ENCODE measurements at places on chromosomes 6 and 20. TPM values are rescaled to one million over a fixed set of nuclear protein-coding genes. Genes with fewer than 3 reads are reported as not detected.
A peak's percentile ranks its signal among the peaks of the same experiment; 100 is the strongest.

DNA sequence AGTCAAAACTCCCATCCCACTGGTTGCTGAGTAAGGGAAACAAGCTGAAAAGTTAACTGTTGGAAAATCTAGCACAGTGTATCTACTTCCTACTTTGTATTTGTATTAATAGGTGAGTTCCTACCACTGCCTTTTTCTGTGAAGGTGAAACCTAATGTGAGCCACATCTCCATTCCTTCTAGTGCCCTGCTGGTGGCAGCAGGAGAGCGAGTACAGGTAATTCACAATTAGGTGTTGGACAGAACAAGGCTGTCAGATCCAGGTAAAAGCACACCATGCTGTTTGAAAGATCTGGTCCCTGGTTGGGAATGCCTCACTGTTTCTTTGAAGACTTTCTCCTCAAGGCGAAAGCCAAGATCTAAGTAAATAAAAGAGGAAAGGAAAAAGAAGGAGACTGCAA lies 528.4 kb downstream of the PKHD1 start:
- DNase-seq: peak; percentile 60

DNA sequence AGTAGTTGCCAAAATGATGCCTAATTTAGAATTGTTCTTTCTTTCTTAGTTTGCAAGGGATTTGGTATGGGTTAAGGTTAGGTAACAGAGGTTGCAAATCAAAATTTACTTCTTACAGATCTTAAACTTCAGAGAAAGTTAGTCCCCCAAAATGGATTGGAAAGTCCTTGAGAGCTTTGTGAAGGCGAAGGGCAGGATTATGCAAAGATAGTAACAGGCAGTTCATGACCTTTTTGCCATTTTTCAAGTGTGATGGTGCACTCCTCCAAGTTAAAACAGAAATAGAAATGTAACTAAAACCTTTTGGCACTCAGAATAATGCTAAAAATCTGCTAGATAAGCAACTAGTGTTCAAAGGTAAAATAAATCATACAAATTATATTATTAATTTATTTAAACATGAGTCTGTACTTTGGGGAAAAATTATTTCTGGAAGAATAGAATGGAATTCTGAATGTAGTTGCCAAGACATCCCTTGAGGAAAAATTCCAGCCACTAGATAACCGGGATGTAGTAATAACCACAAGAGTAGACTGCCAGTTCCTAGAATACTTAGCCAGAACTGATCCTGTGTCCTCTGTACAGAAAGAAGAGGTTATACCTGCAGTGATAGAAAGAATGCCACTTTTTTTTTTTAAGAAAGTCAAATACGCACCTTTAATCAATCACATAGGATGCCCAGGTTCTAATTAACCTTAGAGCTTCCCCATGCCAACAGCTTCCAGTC lies 31.8 kb upstream of the DAAM2 start:
- DNase-seq: no peak

MYLK4 gene
- 0.93 TPM for total RNA-seq

- no peak for DNase-seq
Measured at GRCh38 chr20:31967830-31968249, at the start of gene XKR7. Gene XKR7 (plus strand): TSS chr20:31968151. CDS start chr20:31968176, 25 bp downstream.

GRCh38 chr6:113662688-113663333 lies 194.3 kb upstream of the MARCKS start:
- DNase-seq: no peak

GRCh38 chr6:156842598-156843250 lies 65.5 kb downstream of the ARID1B start:
- no peak for DNase-seq

PRR18 gene
- total RNA-seq: not detected

DNA sequence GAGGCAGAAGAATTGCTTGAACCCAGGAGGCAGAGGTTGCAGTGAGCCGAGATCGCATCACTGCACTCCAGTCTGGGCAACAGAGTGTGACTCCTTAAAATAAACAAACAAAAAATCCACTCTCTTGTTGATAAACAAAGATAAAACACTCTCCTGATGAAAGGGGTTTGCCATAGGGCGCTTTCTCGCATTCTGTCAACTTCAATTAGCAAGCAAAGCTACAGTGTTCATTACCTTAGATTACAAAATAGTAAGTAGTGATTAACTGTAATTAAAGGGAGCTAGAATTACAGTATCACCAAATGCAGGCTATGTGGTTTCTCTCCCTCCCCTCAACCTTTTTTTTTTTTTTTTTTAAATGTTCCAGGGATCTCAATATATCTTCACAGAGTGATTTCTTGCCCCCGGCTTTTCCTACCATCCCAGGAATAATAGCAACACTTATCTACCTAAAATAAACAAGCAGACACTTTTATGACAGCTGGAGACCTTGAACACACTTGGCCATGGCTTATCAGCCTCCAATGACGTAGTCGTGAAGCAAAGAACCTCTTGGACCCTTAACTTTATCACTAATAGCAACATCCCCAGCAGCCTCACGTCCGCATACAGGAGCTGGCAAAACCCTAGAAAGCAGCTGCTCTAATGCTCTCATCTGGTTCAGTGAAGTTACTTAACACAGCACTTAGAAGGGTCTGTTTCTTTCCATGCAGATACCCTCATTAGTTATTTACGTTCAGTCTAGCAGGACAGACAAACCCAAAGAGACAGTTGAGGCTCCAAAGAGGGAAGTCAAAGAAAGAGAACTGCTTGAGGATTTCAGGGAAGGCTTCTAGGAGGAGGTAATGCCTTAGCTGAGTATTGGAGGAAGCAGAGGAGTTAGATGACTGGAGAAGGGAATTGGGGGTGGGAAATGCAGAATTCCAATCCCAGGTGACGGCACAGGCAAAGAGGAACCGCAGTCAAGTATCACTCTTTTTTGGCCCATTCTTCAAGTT lies 37.9 kb upstream of the NEDD9 start:
- no peak for DNase-seq

DNA sequence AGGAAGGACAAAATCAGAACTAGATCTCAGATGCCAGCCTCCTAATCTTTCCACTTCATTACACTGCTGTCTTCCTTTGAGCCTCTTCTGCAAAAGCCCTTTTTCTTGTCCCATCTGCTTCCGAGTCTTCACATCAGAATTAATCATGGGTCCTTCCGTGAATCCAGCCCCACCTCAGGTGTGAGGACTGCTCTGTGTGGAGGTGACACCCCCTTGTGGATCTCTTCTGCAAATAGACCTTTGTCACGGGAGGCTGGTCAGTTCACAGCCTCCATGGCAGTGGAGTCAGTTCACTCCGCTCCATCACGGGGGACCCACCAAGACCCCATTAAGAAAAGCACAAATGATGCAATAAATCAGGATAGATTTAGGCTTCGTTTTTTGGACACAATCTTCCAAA lies 171.1 kb downstream of the ADAT2 start:
- peak; percentile 42 for DNase-seq

TAF11 gene
- 16.5 TPM for total RNA-seq

ADGB gene
- not detected for total RNA-seq

NRSN1 gene
- total RNA-seq: not detected

GRCh38 chr6:112196306-112196705 lies 58.1 kb downstream of the LAMA4 start:
- DNase-seq: no peak

- no peak for DNase-seq
Measured at GRCh38 chr6:56268266-56268665, 20.9 kb upstream of the COL21A1 start.

DNA sequence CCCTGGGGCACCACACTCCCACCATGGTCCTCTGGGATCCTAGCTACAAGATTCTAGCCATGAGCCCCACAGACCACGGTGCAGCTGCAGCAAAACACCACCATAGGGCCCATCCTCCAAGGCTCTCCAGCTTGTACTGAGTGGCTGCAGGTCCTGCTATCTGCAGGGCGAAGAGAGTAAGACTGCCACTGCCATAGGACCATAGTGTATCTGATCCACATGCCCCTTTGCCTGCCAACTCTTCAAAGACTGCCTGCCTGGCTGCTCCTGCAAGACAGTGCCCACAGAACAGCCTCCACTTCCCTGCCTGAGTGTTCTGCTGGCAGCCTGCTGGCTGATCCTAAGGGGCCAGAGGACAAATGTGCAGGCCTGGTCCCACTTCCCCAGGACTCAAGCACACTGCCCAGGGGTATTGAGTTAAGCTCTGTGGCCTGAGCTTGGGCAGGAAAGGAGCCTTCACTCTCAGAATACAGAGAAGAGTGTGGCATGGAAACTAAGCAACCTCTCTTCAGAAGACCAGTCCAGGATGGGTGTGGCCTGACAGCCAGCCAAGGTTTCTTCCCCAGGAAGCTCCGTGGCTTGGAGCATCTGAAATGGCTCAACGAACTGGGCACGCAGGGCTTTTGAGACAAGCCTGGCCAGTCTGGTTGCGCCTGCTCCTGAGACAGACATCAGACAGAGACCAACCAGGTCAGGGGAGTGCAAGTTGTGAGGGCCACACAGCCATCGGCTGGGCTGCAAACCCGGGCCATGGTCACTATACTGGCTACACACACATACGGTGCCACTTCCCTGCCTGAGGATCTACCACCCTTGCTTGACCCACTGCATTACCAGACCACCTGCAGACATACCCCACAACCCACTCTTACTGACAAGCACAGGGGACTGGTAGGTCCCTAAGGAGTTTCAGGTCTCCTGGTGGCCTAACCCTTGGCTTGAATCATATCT lies 54.5 kb downstream of the RNGTT start:
- DNase-seq: peak; percentile 26

DNA sequence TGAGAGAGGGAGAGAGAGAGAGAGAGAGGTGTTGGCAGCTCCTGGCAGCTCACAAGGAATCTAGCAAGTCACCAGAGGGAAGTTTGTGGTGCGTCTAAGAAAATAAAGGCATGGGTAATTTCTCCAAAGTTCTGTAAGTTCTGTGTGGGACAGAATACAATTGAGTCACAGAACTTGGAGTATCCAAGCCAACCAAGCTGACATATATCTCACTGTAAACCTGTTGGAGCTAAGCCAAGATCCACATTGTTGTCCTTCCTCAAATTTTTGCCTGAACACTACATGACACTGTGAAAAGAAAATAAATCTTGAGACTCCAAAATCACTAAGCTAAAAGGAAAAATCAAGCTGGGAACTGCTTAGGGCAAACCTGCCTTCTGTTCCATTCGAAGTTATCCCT lies 436.7 kb downstream of the MEI4 start:
- DNase-seq: peak; percentile 20

- peak; percentile 26 for DNase-seq
Measured at GRCh38 chr20:59403261-59403961, 103.0 kb downstream of the EDN3 start.

GRCh38 chr6:148064406-148065134 lies 278.1 kb upstream of the SASH1 start:
- peak; percentile 30 for DNase-seq

- peak; percentile 49 for DNase-seq
Measured at GRCh38 chr6:104995989-104996617, 39.2 kb downstream of the LIN28B start.

DNA sequence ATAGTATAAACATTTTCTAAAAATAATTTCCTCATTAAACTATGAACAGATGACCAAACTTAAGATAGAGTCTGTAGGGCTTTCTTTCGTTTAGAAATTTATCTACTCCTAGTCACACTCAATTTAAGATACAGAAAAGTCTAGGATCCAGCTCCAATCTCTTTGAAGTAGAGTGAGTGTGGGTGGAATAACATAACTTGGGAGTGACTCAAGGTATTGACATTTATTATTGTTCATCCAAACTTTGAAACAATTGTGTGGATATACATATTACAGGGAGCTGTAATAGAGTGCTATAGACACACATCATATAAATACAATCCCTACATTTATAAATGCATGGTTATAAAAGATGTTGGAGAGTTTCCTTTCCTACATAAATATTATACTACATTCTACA lies 715.2 kb upstream of the MANEA start:
- no peak for DNase-seq
